Activated CD4-positive, alpha-beta T cell treated with anti-CD3 and anti-CD28 coated beads, Interleukin-2, amount 50 U/mL, for 4 hours (primary cell): ENCODE measurements at places on chromosomes 16 and 17.

DNA sequence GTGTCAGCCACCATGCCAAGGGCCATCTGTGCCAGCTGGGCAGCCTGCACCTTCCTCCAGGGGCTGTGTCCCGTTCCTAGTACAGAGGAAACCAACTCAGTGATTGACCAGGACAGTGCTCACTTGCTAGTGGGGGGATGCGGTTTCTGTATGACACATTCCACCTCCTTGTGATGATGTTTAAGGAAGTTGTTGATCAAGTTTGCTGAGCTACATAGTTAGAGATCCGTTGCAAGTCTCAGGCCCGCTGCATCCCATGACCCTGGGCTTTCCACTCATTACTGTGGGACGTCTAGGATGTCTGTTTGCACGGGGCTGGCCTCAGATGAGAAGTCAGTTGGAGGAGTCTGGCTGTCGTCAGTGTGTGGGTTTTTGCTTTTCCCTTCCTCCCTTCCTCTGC is 33.6 kb downstream of the RNF213 start:
- no peak for DNase-seq

GRCh38 chr16:23323224-23324030 is 21.3 kb downstream of the SCNN1B start:
- DNase-seq = no peak

GRCh38 chr17:28334171-28334570 is 1.1 kb downstream of the IFT20 start:
- no peak for DNase-seq

DNA sequence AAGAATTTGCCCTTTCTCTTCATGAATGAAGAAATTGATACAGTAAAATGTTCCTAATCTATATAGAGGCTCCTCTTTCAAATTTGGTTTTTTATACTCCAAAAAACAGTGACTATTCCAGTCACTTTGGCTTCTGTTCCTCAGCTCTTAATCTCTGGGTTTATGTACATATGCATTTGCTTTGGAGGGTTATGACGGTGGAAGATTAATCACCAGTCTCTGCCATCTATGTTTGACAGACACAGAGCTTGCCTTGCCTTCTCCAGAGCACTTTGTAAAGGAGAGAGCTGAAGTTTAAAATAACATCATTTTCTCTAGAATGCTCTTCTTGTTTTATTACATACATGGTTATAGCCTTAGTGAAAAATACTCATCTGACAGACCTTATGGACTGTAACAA is 99.3 kb downstream of the NLK start:
- DNase-seq = no peak

DNA sequence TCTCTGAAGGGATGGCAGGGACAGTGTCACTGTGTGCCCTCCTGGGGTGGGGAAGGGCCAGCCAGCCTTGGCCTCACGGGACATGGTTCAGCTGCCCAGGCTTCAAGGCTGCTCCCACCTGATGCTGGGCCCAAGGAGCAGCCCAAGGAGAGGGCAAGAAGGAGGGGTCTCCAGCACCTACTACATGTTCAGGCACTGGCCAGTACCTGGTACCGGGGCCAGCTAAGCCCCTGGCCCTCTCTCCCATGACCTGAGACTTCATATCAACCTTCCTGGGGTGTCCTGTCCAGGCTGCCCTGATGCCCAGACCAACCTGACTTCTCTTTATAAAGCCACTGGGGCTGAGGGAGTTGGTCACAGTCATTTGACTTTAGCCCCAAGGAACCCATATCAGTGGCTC is 1.3 kb downstream of the USH1G start:
- DNase-seq = no peak

- no peak for DNase-seq
Measured at GRCh38 chr17:74454197-74455024, 12.0 kb upstream of the CD300A start.

GRCh38 chr17:77566566-77567138 is 391.9 kb upstream of the TNRC6C start:
- DNase-seq = no peak

DNA sequence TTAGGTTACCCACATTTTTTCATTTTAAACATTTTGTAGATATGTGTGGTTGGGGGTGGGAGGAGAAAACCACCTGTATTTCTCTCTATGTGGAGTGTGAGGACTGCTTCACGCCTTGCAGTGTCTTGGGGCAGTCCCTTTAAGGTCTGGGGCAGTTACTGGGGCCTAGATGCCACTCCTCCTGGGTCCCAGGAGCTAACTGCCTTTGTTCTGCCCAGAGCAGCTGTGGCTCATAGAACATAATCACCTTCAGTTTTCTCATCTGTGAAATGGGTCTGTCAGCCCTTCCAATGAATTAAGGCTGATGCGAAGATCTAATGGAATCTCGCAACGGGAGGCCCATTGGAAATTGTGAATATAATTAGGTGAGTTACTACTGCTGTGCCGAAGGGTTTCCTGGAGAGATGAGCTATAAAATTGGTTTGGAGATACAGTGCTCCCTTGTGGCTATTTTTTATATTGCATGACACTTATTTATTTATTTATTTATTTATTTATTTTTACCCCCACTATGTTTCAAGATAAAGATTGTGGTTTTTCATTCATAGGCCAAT is 22.9 kb downstream of the DHRS7C start:
- no peak for DNase-seq

DNA sequence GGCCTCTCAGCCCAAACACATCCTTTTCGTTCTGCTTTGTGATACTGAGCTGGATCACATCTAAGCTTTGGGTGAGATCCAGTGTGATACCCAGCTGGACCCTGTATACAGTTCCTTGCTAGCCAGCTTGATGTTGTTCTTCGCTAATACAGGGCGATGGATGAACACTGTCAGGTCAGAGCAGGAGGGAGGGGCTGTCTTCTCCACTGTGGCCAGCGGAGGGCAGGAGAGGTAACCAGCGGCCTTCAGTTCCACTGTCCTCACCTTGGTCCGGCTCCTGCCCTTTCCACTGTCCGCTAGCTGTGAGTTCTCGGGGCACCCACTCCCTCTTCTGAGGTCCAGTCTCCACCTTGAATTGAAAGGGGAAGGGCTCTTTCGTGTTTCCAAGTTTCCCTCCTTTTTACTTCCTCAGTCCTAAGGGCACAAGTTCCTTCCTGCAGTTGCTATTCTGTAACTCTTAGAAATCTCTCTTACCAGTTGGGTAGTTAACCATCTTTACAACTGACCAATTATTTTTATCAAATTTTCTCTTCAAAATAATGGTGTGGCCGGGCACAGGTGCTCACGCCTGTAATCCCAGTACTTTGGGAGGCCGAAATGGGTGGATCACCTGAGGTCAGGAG is 3.0 kb upstream of the ZNF213 start:
- peak; percentile 26 for DNase-seq

DNA sequence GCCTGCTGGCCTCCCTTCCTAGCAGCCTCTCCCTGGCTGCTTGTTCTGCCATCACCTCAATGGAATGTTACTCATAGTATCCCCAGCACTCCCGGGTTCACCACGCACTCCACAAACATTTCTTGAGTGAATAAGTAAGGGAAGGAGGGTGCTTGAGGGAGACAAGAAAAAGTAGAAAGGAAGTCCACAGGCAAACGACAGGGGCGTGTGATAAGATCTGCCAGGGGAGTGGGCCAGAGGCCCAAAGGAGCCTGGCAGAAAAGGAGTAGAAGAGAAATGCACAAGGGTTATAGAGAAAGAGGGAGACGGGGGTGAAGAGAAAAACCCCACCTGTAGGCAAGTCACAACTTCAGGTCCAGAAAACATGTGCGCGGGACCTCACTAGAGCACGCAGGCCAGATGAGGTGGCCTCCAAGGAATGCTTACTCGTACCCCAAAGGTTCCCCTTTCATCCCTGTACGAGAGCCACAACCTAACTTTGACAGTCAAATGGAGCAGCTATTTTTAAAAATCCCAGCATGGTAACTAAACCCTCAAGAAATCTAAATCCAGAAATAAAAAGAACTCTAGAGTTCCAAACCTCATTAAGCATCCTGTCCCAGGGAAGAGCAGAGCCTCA is 6.6 kb downstream of the ZDHHC7 start:
- no peak for DNase-seq

GRCh38 chr16:71738855-71739254 is 14.4 kb upstream of the PHLPP2 start:
- no peak for DNase-seq

GRCh38 chr17:45371414-45372324 is 54.8 kb upstream of the MAP3K14 start:
- no peak for DNase-seq

- no peak for DNase-seq
Measured at GRCh38 chr16:534135-534534, 6.6 kb downstream of the CAPN15 start.

GRCh38 chr16:88074041-88074440 is 122.8 kb downstream of the BANP start:
- no peak for DNase-seq

- no peak for DNase-seq
Measured at GRCh38 chr17:74502861-74503260, 28.4 kb downstream of the CD300LB start.

GRCh38 chr16:67445441-67445912 is 14.6 kb downstream of the HSD11B2 start:
- no peak for DNase-seq

DNA sequence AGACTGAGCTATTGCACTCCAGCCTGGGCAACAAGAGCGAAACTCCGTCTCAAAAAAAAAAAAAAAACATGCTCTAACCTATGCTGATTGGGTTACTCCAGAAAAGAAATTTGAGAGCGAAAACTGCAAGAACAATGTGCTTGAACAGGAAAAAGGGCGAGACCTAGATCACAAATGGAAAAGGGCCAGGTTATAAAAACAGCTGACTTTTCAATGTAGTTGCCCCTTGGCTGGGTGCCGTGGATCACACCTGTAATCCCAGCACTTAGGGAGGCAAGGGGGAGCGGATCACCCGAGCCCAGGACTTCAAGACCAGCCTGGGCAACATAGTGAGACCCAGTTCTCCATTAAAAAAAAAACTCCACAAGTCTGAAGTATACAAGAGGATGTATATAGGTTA is 48.8 kb downstream of the MRM3 start:
- no peak for DNase-seq

DNA sequence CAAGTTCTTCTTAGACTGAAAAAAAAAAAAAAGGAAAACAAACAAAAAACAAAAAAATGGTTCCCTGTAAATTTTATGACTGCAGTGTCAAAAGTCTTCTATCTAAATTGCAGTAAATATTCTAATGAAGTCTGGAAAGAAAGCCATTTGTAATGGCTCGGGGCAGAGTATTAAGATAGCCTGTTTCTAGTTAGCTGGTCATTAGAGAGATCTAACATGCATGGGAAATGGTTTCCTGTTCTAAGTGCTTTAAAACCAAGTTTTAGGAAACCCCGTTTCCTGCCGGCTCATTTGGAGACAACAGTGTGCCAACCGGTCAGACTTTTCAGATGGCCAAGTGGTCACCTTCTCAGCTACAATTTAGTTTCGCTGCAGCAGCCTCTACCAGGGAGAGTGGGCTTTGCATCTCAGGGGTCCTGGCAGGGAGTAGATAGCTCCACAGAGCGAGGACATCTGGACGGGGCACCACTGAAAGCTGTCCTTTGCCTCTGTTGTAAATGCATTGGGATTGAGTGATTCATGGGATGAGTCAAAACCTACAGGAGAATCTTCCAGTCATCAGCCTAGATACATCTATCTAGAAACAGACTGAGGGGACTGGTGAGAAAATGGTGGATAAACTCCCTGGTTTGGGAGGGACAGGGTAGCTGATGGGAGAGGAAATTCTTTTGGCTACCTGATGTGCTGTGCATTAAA is 473.2 kb upstream of the SALL1 start:
- DNase-seq = no peak

GRCh38 chr17:67959510-67959909 is 36.8 kb downstream of the C17orf58 start:
- no peak for DNase-seq

DNA sequence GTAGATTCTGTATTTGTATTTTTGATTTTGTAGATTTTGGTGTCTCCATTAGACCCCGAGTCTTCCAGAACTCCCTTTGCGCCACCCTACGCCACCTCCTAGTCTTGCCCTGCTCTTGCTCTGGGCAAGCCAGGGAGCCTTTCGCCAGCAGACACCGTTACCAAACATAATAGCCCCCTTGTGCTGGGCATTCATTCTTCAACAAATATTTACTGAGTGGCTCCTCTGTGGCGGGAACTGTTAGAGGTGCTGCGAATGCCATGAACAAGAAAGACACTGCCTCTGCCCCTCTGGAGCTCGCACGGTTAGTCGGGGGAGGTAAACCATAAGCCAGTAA is 841 bp upstream of the GPT2 start:
- no peak for DNase-seq

GRCh38 chr17:62870030-62870541 is 62.0 kb upstream of the MARCHF10 start:
- DNase-seq = no peak

DNA sequence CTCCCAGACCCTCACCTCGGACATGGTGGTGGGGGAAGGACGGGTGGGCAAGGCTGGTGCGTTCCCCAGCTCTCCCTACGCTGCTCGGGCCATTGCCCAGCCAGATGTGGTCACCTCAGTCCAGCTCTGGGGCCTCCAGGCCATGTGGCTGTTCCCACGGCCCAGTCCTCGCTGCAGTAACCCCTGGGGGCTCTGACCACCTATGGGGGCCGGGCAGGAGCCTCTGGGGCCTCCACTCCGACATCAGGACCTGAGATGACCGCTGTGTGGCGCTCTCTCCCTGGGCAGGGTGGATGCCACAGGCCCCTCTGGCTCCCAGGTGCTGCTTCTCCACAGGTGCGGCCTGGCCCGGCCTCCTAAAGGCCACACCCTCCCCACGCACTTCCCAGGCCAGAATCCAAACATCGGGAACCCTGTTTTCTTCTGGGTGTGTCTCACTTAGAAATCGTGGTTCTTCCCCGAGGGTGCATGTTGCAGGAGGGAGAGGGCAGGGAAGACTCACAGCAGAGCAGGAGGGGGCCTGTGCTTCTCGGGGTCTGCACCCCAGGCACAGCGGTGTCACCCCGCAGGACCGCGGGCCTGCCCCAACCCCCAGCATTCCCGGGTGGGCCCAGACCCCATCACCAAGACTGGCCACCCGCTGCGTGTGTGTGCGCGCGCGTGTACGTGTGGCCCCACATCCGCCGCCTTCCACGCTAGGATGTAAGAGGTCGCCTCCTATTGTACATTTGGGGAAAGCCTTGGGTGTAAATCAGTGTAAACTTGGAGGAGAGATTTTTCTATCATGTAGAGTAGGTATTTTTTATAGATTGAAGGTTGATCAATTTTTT is 5.9 kb upstream of the CAPN15 start:
- no peak for DNase-seq

- no peak for DNase-seq
Measured at GRCh38 chr17:27336184-27336583, 42.3 kb downstream of the WSB1 start.

DNA sequence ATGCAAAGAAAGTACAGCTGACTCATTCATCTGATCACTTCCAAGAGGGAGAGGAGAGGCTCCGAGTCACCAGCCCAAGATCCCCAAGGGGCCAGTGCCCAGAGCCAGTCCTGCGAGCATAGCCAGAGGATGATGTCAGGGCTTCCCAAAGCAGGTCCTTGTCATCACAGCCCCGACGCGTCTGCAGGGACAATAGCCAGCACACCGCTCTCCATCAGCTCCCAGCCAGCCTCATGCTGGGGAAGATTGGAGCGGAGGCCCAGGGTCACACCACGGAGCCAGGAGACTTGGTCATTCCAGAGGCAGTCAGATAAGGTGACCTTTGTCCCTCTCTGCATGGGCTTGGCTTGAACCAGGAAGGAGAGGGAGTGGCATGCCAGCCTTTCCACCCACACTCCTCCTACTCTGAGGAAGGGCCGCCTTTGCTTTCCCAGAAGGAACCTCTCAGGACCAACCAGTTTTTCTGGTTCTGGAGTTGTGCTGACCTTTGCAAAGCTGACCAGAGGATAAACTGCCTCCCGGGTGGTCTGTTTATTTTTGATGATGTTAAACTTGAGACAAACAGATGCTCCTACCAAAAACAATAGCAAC is 58.3 kb upstream of the ARHGAP44 start:
- no peak for DNase-seq

- DNase-seq = no peak
Measured at GRCh38 chr17:81924557-81925532, 2.7 kb downstream of the MAFG start.
